Stimulated activated CD8-positive, alpha-beta memory T cell treated with anti-CD3 and anti-CD28 coated beads, Interleukin-12 subunit alpha, Interleukin-12 subunit beta, amount 100 ng/mL, for 4 hours (primary cell): ENCODE measurements at places on chromosomes 4 and X.

DNA sequence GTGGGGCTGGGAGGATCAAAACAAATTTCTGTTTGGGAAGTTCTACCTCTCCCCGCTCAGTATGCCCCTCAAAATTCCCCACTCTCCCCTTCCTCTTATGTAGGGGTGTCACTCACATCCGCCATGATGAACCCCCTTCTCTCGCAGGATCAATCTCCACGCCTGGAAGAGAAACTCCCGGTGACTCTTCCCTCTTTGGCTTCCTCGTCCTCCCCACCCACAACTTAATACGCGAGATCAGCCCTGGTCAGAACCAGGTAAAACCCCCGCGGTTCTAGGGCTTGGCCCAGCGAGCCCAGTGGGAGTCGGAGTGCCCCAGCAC lies 427 bp downstream of the LAMTOR3 start:
- DNase-seq, result no peak

GRCh38 chrX:10833299-10834169 lies 213.1 kb upstream of the MID1 start:
- DNase-seq, result no peak

DNA sequence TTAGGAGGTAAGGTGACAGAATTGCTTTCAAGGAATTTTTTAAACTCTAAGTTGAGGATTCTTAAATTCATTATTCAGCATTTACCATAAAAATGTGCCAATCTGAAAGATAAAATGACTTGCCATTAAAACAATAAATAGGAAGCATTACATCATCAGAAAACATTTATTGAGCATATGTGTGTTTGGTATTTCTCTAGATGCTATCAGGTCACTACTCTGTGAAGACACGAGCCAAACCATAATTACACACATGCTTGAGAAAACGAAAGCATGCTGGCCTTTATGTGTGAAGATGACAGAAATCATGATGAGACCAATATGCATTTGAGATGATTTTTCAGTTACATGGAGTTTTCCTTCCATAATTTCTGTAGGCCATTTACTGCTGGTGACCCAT lies 12.3 kb upstream of the IL21 start:
- DNase-seq, result no peak

DNA sequence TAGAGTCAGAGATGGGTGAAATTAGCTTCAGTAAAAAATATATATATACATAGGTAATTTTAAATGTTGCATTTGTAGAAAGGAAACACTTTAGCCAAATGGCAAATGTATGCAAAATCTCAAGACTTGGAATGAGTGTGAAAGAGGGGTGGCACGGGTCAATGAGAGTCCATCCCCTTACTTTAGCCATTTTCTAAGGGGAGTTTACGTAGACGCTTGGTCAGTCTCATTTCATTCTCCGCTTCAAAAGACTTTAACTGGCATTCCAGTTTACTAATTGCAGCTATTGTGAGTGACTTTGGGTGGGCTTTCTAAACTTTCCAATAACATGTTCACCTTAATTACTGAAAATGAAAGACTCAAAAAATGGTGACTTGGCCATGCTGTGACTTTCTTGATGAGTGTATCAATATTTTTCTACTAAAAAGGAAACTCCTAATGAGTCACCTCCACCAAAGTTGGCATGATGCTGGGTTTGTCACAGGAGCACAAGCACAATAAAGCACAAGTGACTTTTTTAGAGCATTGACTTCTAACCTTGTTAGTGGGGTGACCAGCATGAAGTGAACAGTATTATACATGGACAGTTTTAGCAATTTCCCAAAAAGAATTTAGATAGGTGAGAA lies 356.0 kb upstream of the RASGEF1B start:
- no peak for DNase-seq

- peak; percentile 55 for DNase-seq
Measured at GRCh38 chrX:131729295-131729694, 185.4 kb downstream of the OR13H1 start.

- no peak for DNase-seq
Measured at GRCh38 chr4:94349193-94349592, 6.6 kb upstream of the HPGDS start.

GRCh38 chrX:75648803-75649588 lies 126.2 kb upstream of the ZDHHC15 start:
- no peak for DNase-seq

GRCh38 chr4:143296397-143297067 lies 40.1 kb upstream of the GAB1 start:
- no peak for DNase-seq

GRCh38 chrX:1472975-1473374 lies 20.3 kb upstream of the ASMTL start:
- DNase-seq, result no peak

- no peak for DNase-seq
Measured at GRCh38 chr4:84342161-84342560, 156.9 kb downstream of the NKX6-1 start.

DNA sequence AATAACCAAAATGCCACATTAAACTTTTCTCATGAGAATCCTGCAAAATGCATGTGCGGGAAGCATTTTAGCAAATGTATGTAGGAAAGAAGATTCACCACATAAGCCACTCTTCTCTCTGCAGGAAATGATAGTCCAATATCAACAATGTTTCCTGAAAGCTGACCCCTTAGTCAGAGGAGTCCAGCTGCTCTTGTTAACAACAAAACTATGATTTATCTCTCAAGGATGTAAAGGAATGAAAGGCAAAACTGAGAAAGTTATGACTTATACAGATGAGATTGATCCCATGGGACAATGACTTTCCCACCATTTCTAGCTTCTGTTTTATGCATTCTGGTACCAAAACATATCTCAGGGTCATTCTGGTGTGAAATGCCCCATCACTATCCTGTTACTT lies 125.0 kb upstream of the EDNRA start:
- no peak for DNase-seq

GRCh38 chr4:24816797-24817196 lies 21.4 kb downstream of the SOD3 start:
- DNase-seq, result no peak

DNA sequence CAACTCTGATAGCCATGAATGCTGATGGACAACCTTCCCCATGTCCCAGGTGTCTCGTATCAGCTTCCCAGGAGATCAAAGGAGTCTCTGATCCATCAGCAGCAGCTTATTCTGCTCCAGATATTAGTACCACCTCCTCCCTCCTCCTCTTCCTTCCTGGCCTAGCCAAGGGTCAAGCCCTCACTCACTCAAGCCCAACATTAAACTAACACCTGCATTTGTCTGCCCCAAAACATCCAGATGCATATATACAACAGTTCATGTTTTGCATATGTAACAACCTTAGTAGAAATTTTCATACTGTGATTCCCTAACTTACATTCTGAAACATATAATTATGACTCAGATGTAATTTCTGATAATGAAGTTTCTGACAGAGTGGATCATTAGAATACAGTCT lies 29.9 kb downstream of the BCLAF3 start:
- DNase-seq, result no peak

DNA sequence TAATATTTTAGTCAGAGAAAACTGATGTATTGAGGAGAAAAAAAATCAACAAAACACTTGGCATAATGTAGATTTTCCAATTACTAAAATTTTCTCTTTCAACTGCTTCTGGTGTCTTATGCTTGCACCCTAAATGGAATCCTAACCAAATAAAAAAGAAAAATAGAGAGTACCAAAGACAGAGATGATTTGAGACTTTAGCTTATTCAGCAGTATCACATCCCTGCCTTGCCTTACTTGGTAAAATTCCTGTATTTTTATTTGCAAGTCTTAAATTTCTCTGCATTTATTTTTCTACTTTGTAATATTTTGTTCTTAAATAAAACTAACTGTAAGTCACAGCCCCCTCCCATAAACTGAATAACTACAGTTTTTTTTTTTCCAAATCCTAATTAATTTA lies 950.5 kb upstream of the INTU start:
- no peak for DNase-seq

GRCh38 chrX:41922431-41923151 lies 763 bp downstream of the CASK start:
- no peak for DNase-seq

GRCh38 chr4:10096201-10096977 lies 20.2 kb downstream of the WDR1 start:
- peak; percentile 70 for DNase-seq

- DNase-seq, result peak; percentile 28
Measured at GRCh38 chrX:39309018-39309635, 507.9 kb downstream of the MID1IP1 start.

DNA sequence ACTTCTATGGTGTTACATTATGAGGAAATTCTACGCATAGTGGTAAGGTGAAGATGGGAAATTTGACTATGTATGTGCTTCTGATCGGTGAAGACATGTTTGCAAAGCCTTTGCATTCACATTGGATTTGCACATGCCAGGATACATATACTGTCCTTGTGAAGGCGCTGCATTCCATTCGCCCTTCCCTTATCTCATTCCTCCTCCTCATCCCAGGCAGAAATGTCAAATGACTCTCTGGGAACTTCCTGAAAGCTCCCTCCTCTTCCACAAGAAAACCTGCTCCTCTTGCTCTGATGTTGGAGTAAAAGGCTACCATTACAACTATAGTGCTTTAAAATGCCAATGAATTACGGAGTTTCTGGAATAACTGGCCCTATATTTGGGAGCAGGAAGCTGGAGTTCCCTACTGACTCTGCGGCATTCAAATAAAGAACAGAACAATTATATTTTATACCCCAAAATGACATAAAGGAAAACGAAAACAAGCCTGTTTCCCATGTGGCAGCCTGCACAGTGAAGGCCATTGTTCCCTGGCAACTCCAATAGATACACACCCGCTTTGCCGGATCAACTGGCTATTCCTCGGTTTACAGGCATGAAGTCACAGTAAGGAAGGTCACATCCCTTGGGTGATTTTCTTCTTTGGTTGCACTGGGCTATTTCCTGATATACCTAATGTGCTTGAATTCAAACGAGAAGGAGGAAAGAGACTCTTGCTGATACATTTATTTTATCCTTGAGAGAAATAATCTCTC lies 84.5 kb downstream of the AREG start:
- DNase-seq, result no peak

DNA sequence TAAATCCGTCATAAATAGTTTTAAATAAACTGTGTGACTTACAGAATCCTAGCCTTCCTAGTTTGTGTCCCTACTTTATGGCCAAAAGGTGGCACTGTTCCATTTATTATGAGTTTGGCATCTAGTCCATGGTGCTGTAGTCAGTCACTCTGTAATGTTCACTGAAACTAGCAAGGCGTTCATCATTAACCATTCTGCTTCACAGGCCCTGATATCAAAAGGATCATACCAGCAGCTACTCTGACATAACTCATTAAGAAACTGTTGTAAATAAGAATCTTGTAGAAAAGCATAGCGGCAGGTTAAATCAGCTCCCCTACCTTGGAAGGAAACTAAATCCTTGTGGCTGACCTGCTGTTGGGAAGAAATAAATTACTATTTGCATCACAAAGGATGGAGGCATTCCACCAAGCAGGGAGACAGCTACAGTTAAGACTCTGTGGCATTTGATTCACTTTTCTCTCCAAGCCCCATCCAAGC lies 919.6 kb upstream of the DIAPH2 start:
- no peak for DNase-seq

GRCh38 chr4:95513022-95513421 lies 35.8 kb downstream of the UNC5C start:
- no peak for DNase-seq

DNA sequence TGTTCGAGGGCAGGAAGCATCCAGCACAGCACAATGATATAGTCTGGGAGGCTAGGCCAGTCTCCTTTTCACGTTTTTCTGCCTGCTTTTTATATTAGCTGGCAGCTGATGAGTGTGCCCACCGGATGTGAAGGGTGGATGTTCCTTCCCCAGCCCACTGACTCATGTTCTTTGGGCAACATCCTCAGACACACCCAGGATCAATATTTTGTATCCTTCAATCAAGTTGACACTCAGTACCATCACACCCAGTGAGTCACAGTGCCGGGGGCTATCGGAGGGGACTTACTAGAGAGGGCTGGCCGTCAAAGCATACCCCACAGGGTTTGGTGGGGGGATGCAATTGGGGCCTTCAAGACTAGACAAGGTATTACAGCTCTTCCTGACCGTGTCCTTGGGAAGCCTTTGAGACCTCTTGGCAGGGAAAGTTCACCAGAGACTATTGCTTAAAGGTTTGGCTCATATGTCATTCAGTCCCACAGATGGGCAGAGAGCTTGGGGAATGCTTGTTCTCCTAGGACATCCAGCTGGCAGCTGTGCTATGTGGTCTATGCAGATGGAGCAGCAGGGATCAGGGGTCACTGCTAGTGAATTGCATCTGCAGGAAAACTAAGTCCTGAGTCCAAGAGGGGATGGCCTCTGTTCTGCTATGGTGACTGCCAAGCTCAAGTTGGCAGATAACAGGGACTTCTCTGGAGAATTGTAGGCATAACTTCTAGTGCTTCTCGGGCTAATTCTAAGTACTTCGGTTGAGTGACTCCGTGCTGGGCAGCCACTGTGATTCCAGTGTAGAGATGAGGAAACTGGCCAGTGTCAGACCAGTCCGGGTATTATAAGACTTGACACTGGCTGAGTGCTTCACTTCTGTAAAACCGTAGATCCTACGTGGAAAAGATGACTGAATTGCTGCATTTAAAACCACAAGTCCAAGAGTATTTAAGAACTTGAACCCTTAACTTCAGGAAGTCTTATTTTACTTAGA lies 12.9 kb upstream of the WDR1 start:
- DNase-seq, result no peak

- DNase-seq, result no peak
Measured at GRCh38 chr4:145494666-145495270, 13.1 kb downstream of the SMAD1 start.

DNA sequence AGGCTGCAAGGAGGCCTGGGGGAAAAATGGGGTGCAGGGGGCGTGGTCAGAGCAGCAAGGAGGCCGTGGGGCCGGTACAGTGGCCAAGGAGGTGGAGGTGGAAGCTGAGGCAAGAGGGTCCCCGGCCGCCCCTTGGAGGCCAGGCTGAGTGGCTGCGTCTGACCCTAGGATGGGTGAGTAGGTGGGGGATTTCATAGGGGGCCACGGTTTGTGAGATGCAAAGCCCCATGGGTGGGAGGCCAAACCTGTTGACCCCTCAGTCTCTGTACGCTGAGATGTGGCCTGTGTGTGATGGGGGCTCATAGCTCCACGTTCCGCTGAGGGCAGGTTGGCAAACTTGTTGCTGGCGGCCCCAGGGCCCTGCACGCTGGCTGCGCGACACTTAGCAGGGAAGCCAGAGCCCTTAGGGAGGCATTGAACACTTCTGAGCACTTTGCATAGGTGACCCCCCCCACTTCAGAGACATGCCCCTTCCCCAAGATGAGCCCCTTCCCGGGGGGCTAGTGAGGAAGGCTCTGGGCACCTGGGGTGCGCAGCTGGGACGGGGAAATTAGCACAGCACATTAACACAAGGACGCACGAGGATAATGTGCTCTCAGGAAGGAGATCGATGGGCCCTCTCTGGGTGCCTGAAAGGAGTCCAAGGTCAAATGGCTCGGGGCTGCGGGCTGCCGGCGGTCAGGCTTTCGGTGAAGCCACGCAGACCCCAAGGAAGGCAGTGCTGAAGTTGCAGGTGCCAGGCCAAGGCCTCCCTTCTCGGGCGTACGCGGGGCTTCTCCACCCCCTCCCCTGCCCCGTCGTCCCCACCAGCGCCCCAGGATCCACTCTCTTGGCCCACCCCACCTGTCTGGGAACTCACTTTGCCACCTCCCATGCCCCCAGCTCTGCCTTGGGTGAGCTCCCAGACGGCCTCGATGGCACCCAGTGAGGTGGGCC lies 107.4 kb downstream of the HMX1 start:
- no peak for DNase-seq
